ENCODE measurements at places on chromosomes 1 and 21.
A peak's percentile ranks its signal among the peaks of the same experiment; 100 is the strongest.

DNA sequence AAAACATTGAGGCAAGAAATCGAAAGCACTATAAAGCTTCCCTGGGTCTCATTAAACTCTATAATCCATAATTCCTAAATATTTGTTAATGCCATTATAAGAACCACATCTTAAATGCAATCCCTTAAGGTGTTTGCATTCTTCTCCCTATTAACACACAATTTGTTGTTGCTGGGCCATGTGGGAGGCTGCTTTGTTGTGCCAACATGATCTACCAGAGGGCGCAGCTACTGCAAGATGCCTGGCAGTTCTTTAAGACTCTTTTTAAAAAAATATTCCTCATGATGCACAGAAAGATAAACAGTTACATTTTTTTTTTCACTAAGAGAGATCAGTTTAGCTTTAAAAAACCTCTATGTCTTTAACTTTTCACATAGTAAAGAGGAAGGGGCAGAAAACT is 39.0 kb upstream of the BCAS2 start:
- no peak overlapping the region for H3K27ac ChIP-seq
- H3K27me3 ChIP-seq = no peaks in the 10 kb centered on the region
- no peaks in the 10 kb centered on the region for H3K4me1 ChIP-seq

DNA sequence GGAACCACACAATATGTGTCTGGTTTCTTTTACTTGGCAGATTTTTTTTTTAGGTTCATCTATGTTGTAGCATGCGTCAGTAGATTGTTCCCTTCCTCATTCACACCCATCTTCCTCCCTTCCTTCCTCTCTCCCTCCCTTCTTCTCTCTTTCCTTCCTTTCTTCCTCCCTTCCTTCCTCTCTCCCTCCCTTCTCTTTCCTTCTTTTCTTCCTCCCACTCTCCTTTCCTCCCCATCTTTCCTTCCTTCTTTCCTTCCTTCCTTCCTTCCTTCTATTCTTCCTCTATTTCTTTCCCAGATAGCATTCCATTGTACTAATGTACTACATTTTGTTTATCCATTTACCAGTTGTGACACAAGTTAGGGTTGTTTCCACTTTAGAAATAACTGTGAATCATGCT is 218.0 kb downstream of the RGS7 start:
- H3K36me3 ChIP-seq = no peaks in the 10 kb centered on the region
- no peaks in the 10 kb centered on the region for H3K27me3 ChIP-seq
- no peaks in the 10 kb centered on the region for H3K4me1 ChIP-seq
- no peak overlapping the region for H3K4me3 ChIP-seq
- DNase-seq = no peak
- no peak overlapping the region for H3K27ac ChIP-seq

DNA sequence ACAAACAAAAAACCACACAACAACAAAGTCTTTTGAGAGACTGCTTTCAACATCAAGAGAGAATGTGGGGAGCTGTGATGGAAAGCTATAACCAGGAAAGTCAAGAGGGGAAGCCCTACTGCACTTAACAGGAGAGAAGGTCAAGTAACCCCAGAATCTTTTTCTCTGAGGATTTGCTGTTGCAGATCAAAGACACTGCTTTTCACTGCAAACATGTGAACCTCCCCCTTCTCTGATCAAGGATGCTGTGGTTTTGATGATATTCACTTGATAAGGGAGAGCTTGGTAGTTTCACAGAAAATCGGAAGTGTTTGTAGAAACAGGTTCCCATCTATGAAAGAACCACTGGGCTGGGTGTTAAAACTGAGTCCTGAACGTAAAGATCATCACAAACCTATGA is 4.8 kb downstream of the ETV3 start:
- H3K36me3 ChIP-seq = peaks cover 58% of the 10 kb centered on the region
- H3K4me1 ChIP-seq = peaks cover 14% of the 10 kb centered on the region
- H3K27ac ChIP-seq = no peak overlapping the region
- DNase-seq = no peak
- H3K27me3 ChIP-seq = no peaks in the 10 kb centered on the region

DNA sequence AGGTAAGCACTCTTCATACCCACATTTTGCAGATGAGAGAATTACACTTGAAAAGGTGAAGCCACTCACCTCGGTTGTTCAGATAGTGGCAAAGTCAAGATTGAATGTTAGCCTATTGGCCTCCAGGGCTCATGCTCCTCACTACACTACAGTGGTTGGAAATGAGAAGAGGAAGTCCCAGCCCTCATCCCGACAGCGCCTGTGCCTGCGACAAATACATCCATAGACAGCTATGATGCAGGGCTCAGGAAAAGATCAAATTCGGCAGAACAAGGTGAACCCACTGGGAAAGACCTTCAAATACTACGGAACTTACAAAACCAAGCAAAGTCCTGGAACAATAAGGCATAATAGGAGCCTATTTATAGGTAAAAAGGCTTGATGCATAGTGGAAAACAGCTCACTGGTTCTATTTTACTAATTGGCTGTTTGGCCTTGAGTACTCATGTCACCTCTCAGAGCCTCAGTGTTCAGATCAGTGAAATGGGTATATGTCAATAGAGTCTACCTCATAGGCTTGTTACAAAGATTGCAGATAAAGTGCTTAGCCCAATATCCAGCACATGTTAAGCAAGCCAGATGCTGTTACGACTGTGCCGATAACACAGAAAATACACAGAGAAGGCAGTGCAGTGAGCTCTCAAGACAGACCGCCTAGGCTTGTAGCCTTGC is 3.5 kb downstream of the SPOCD1 start:
- H3K4me1 ChIP-seq = no peaks in the 10 kb centered on the region
- no peaks in the 10 kb centered on the region for H3K36me3 ChIP-seq
- no peak for DNase-seq
- no peaks in the 10 kb centered on the region for H3K27me3 ChIP-seq
- no peak overlapping the region for H3K4me3 ChIP-seq
- H3K27ac ChIP-seq = no peak overlapping the region

GRCh38 chr21:14957836-14958235 is 107.0 kb downstream of the NRIP1 start:
- no peaks in the 10 kb centered on the region for H3K27me3 ChIP-seq
- no peak for DNase-seq
- no peak overlapping the region for H3K27ac ChIP-seq
- no peaks in the 10 kb centered on the region for H3K36me3 ChIP-seq
- no peak overlapping the region for H3K4me3 ChIP-seq

DNA sequence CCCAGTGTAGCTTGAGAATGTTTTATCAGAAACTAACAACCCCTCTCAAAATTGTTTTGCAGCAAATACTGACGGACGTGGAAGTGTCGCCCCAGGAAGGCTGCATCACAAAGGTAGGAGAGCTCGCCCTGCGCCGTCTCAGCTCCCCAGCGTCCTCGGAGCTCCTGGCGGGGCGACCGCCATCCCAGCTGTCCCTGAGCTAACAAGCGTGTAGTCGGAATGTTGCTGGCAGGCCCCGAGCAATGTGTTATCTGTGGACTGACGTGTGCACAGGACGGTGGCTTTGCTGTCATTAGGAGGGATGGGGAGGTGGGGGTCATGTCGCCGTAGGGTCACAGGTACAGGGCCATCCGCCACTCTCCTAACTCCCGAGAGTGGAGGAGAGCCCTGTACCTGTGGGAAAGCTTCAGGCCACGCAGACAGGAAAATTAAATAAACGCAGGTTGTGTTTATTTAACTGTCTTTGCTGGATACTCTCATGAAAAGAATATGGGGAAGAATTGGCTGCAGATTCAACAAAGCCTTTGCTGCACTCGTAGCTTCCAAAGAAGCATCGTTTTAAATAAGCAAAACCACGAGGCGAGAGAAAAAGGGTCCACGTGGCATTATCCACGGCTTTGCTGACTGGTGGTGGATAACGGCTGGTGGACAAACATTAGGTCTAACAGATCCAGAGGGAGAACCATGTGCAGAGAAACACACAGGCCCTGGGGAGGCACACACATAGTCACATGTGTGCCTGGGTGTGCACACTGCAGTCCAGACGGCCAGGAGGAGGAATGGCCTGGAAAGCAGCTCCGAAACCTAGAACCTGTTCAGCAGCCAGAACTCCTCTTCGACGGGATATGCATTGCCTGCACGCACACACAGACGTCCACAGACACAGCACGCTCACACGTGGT is 175.3 kb downstream of the PRDM16 start:
- no peak overlapping the region for H3K27ac ChIP-seq
- H3K27me3 ChIP-seq = no peaks in the 10 kb centered on the region
- no peaks in the 10 kb centered on the region for H3K36me3 ChIP-seq
- H3K4me1 ChIP-seq = peaks cover 53% of the 10 kb centered on the region
- no peak for DNase-seq

GRCh38 chr1:198656500-198656932 is 17.7 kb downstream of the PTPRC start:
- DNase-seq = peak; percentile 22
- no peak overlapping the region for H3K27ac ChIP-seq
- no peaks in the 10 kb centered on the region for H3K4me1 ChIP-seq

- H3K27me3 ChIP-seq = no peaks in the 10 kb centered on the region
- H3K4me3 ChIP-seq = no peak overlapping the region
- no peak overlapping the region for H3K27ac ChIP-seq
- no peaks in the 10 kb centered on the region for H3K36me3 ChIP-seq
- peaks cover 17% of the 10 kb centered on the region for H3K4me1 ChIP-seq
These were observed 104.6 kb downstream of the DIRAS3 start for GRCh38 chr1:67945733-67946374.

- no peaks in the 10 kb centered on the region for H3K4me1 ChIP-seq
- no peaks in the 10 kb centered on the region for H3K27me3 ChIP-seq
- H3K4me3 ChIP-seq = no peak overlapping the region
These were observed 31.2 kb downstream of the KCNA10 start for GRCh38 chr1:110487726-110488125.

DNA sequence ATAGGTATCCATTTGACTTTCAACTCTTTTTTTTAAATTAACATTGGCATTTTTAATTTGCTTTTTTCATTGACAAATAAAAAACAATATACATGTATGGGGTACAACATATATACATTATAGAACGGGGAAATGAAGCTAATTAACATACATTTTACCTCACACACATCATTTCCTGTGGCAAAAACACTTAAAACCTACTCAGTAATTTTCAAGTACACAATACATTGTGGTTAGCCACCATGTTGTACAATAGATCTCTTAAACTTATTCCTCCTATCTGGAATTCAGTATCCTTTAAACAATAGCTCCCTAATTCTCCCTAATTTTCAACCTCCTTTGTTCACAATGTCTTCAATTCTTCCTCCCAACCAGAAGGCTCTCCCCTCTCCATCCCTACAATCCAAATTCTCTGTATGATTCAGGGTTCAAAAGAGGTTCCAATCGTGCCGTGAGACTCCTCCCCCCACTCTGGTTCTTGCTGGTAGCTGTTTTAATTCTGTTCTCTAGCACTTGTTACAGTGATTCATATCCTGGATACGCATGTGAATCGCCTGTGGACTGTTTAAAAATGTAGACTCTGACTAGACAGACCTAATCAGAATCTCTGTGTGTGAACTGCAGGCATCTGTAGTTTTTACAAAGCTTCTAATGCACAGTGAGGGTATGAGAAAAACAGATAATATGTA is 87.6 kb upstream of the DUSP10 start:
- H3K4me1 ChIP-seq = no peaks in the 10 kb centered on the region
- DNase-seq = no peak
- no peaks in the 10 kb centered on the region for H3K27me3 ChIP-seq
- H3K4me3 ChIP-seq = no peak overlapping the region
- H3K36me3 ChIP-seq = no peaks in the 10 kb centered on the region
- H3K27ac ChIP-seq = no peak overlapping the region

DNA sequence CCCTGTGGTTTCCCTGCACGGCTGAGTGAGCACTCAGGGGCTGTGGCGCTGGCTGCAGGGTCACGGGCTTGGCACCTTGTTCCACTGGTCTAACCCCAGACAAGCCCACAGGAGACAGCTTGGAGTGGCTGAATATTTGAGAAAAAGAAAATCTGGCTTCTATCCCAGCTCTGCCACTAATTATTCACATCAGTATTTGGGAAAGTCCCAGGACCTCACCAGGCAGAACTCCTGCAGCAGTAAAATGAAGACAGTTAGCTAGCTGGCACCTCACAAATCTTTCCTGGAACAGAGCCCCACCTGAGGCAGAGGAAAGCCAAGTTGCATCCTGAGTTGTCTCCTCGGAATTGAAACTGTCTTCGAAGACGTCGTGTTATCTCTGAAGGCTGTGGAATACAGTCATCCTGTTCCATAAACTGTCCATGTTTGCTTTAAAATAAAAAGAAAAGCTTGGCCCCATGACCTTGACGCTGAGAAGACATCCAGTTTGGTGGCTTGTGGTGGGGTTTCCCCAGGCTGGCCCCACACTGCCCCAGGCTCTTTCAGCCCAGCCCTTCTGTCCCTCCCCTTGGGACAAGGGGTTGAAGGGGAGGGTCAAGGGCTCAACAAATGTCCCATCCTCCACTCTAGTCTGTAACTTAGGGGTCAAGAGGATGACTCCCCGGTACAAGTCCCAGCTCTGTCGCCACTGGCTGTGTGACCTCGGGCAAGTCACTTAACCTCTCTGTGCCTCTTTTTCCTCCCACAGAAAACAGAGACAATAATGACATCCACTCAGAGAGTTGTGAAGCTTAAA is 93.8 kb upstream of the TMPRSS2 start:
- peaks cover 35% of the 10 kb centered on the region for H3K4me1 ChIP-seq
- peak overlapping the region; percentile 84 for H3K27ac ChIP-seq
- no peak overlapping the region for H3K4me3 ChIP-seq
- H3K36me3 ChIP-seq = no peaks in the 10 kb centered on the region
- no peaks in the 10 kb centered on the region for H3K27me3 ChIP-seq
- DNase-seq = peak; percentile 77

DNA sequence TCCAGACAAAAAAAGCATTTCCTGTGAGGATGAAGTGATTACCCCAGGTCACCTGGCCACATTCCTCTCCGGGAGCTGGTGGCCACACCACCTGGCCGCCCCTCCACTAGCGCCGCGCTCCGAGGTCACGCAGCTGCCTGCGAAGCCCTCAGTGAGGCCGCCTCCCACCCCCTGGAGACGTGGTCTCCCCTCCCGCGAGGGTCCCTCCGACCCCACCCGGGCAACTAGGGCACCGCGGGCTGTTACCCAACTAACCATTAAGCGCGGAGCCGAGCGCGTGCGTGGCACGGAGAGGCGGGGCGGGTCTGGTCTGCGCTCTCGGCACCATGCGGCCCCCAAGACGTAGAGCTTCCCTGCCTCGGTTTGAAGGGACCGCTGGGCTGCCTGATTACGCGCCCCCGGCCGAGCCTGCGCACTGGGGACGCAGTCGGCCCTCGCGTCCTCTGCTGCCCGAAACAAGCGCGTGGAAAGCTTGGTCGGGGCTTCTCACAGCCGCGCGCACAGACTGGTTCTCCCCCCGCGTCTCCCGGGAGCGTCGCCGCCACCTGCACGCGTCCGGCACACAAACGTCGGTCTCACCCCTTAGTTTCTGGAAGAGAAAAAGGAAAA is 106.5 kb downstream of the SLC16A1 start:
- no peak overlapping the region for H3K27ac ChIP-seq
- H3K36me3 ChIP-seq = no peaks in the 10 kb centered on the region
- peaks cover 8% of the 10 kb centered on the region for H3K4me1 ChIP-seq
- no peak for DNase-seq
- H3K4me3 ChIP-seq = no peak overlapping the region
- H3K27me3 ChIP-seq = no peaks in the 10 kb centered on the region

- H3K4me1 ChIP-seq = peaks cover 25% of the 10 kb centered on the region
- H3K36me3 ChIP-seq = no peaks in the 10 kb centered on the region
- no peaks in the 10 kb centered on the region for H3K27me3 ChIP-seq
- peak overlapping the region; percentile 93 for H3K27ac ChIP-seq
- peak; percentile 59 for DNase-seq
These were observed 558 bp downstream of the PAXBP1 start for GRCh38 chr21:32770871-32771523.
